Activated CD4-positive, alpha-beta T cell treated with anti-CD3 and anti-CD28 coated beads, Interleukin-2, amount 50 U/mL, for 48 hours (primary cell): ENCODE measurements at places on chromosomes 7 and 10.

DNA sequence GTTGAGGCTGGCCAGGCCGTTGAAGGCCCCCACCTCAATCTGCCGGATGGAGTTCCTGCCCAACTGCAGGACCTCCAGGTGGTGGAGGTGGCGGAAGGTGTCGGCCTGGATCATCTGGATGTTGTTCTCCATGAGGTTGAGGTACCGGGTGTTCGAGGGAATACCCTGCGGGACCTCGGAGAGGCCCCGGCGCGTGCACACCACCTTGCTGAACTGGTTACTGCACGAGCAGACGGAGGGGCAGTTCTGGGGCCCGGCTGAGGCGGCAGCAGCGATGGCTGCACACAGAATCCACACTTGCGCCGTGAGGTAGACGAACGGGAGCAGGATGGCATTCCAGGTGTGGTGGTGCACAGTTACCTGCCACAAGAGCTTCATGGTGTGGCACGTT lies 979 bp downstream of the LRRC4 start:
- no peak for DNase-seq

DNA sequence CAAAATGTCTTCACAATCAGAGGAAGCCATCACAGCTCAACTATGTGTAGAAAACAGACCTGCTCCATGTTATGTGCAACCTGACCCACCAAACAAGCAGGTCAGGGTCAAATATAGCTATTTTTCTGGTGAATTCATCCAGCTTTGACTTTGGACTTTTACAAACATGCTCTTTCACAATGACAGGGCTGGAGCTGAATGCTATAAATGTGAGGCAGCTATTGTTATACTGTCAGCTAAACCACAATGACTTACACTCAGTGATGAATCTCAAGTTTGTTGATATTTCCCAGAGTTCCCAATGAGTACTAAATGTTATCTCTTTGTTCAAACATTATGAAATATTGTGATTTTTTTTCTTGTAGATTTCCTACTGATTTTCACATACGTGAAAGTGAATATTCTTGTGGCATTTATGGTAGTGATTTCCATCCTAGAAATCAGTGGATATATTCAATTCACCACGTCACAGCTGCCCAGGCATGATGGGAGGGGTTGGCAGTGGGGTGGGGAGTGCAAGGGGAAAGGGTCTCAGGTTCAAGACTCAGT lies 2.5 kb upstream of the ITIH2 start:
- DNase-seq: no peak

- no peak for DNase-seq
These were observed 96.8 kb upstream of the AGR3 start for GRCh38 chr7:16978358-16979244.

DNA sequence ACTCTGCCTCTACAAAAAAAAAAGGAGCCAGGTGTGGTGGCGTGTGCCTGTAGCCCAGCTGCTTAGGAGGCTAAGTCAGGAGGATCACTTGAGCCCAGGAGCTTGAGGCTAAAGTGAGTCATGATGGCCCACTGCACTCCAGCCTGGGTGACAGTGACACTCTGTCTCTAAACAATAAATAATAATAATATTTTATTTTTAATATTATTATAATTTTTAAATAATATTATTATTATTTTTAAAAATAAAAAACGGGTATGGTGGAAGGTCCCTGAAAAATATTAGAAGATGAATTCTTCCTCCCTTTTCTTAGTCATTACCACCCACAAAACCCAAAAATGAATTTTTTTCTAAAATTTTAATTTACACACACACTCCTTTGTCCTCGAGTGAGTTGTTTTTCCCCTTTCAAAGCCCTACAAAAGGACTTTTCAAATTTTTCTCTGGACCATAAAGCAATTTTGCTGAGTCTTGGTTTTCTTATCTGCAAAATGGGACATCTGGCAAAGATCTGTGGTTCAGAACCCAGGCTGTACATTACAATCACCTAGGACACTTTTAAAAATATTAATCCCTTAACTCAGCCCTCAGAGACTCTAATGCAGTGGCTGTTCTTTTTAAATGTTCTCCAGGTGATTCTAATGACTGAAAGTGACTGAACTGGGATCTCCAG lies 174.0 kb upstream of the NEBL start:
- DNase-seq: no peak

- no peak for DNase-seq
These were observed 96.9 kb upstream of the NEBL start for GRCh38 chr10:20993830-20994527.

- DNase-seq: no peak
These were observed 448 bp upstream of the GOLGA7B start for GRCh38 chr10:97849103-97849686.

DNA sequence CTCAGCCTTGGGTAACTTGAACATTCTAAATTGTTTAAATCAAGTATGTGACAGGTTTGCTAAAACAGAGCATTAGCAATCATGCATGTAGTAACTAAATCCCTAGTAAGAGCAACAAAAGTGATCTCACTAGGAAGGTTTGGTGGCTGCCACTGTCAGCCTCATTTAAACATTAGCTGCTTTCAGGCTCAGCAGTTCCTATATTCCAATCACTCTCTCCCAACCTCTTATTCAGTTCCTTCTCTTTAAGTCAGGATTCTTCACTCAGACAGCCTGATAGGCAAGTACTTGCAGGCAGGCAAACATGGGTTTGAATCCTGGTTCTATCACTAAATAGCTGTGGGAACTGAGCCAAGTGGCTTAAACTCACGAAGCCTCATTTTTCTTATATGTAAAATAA lies 3.6 kb downstream of the CREB3L2 start:
- DNase-seq: no peak

GRCh38 chr10:44757551-44758205 lies 153.5 kb upstream of the TMEM72 start:
- no peak for DNase-seq
